ENCODE measurements at places on chromosomes 6 and 20.

- DNase-seq: no peak
Observed at GRCh38 chr6:31568537-31568961, 3.5 kb upstream of the LTA start.

GRCh38 chr6:87976616-87977015 is 71.0 kb upstream of the SPACA1 start:
- DNase-seq: no peak

- no peak for DNase-seq
Observed at GRCh38 chr6:965343-965742, 272.4 kb upstream of the EXOC2 start.

GRCh38 chr6:35449287-35449881 is 2.8 kb upstream of the FANCE start:
- DNase-seq: no peak

- no peak for DNase-seq
Observed at GRCh38 chr6:160007611-160008010, 38.7 kb downstream of the IGF2R start.

All from upper lobe of left lung (tissue), 6 donors.